Right ventricle myocardium superior (tissue), 1 donor: ENCODE measurements at places on chromosomes 5 and 9.

DNA sequence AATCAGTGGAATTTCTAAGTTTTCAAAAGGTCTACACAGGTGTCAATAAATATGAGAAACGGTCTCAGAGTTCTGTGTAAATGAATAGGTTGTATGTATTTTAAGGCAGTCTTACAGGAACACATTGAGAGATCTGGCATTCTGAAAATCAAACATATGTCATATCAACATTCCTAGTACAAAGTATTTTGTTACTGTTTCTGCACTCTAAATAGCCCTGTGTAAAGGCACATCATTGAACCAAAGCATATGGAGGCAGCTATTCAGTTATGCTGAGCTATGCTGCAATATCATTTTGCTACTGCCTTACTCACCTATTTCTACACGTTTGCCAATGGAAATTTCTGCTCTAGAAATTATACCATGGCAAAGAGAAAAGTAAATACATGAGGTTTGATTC lies 379.1 kb downstream of the KIAA0825 start:
- DNase-seq, result no peak

DNA sequence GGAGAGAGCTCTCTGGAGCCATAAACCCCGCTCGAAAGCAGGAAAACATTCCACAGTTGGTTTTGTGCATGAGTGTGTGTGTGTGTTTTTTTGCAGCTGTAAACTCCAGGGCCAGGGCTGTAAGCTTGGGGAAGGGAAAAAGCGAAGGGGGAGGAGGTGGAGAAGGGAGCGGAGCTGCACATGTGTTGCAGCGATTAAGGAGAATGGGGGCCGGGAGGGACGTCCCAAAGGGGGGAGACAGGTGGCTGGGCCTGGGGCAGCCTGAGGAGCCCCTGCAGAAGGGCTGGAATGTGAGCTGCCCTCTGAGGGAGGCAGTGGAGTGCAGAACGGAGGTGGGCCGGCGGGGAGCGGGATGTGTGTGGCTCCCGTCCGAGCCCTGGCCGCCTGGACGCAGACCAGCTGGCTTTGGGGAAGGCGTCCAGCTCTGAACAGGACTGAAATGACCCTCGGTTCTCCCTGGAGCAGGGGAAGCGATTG lies 2.7 kb upstream of the MYMK start:
- DNase-seq, result peak; percentile 86

- DNase-seq, result no peak
Observed at GRCh38 chr5:160361624-160362228, 8.7 kb downstream of the C1QTNF2 start.

DNA sequence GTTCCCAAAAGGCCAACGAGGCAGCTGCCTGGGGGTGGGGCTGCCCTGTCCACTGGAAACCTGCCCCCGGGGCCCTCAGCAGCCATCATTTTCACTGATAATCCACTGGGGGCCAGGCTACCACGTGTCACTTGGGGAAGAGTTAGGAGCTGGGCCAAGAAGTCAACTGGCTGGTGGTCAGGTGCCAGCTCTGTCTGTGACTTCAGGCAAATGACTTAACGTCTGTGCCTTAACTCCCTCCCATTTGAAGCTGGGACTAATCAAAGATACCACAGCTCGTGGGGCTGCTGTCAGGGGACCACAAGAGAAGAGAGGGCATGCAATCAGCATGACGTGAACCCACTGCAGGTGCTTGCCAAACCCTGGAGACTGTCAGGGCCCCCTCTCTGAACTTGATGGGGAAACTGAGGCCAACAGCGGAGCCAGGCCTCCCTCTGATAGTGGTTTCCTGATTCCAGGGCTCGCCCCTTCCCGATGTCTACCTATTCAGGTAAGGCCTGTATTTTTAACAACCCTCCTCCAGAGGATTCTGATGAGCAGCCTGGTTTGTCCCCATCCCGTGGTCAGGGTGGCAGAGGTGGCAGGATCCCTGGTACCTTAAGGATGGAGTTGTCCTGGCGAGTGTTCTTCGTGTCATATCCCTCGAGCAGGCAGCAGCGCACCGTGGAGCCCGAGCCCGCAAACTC lies 12.3 kb upstream of the DPM2 start:
- DNase-seq, result no peak

DNA sequence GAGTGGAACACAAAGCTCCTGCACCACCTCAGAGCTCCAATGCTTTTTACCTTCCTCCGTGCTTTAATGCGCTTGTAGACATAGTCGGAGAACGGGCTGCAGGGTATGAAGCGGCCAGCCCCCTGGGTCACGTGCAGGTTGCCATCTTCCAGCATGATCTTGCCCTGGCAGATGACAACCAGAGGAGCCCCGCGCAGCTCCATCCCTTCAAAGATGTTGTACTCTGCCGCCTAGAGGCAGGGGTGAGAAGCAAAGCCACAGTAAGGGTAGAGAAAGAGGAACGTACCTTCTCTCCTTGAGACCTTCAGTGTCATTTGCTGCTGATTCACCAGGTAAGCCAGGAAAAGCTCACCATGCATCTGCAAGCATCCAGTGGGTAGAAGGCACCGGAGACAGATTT lies 112.3 kb downstream of the DPYSL3 start:
- DNase-seq, result no peak

DNA sequence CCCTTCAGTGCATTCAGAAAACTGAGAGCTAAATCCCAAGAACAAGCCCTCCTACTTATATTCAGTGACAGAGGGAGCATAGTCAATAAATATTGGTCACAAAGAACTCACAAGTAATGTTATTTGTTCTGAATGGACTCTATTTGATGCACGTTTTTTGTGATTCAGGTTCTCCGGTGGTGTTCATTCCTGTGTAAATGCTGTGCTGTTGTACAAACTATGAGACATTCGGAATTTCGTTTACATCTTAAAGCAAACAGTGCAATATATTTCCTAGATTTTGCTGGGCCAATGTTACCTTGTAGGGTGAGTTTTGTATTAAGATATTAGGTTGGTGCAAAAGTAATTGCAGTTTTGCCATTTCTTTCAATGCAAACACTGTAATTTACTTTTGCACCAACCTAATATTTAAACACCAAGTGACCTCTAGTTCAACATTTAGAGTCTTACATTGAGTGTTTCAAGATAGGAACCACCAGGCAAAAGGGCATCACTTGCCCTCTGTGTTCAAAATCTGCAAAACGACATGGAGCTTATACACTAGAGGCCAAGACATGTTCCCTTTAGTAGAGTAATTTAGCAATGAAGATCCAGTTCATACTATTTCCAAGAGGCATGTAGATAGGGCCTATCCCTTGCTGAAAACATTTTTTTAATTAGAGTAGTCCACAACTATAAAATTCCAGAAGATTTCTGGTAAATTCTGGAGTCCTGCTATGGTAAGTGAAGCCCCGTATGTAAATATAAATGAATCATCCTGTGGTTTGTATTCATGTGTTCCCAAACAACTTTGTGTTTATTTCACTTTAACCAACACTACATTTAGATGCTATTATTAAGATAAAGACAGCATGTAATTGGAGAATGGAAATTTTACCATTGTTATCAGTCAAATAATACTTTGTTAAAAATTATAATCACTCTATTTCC lies 444.0 kb upstream of the PTGER4 start:
- DNase-seq, result no peak

- DNase-seq, result no peak
Observed at GRCh38 chr9:126058011-126058531, 268.6 kb upstream of the MVB12B start.

GRCh38 chr5:159908591-159908940 lies 7.7 kb upstream of the ADRA1B start:
- no peak for DNase-seq

DNA sequence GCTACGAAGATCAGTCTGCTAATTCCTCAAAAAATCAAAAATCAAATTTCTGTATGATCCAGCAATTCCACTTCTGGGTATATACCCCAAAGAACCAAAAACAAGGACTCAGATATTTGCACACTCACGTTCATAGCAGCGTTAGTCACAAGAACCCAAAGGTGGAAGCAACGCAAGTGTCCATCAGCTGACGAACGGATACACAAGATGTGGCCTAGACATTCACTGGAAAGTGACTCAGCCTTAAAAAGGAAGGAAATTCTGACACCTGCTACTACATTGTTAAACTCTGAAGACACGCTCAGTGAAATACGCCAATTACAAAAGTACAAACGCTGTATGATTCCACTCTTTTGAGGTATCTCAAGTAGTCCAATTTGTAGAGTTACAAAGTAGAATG lies 93.3 kb downstream of the OTULIN start:
- no peak for DNase-seq
